ENCODE measurements at places on chromosomes 12 and 14. TPM values are rescaled to one million over a fixed set of nuclear protein-coding genes. Genes with fewer than 3 reads are reported as not detected.

CLBA1 gene
- total RNA-seq: 9.3 TPM

MSI1 gene
- total RNA-seq: under 0.01 TPM

ZNF641 gene
- total RNA-seq: 10.9 TPM

MGAT4C gene
- total RNA-seq: under 0.01 TPM

TMEM119 gene
- 0.46 TPM for total RNA-seq

PSME1 gene
- total RNA-seq: 122 TPM

KRT75 gene
- total RNA-seq: not detected

PRB2 gene
- total RNA-seq: not detected

NTF3 gene
- total RNA-seq: not detected

HCAR1 gene
- total RNA-seq: 0.73 TPM

DMAC2L gene
- total RNA-seq: 5.5 TPM

ASPG gene
- not detected for total RNA-seq

PTPRQ gene
- not detected for total RNA-seq

PUS1 gene
- 10.5 TPM for total RNA-seq

FOXA1 gene
- total RNA-seq: not detected

CD163L1 gene
- total RNA-seq: not detected

GLS2 gene
- total RNA-seq: not detected

OVCH1 gene
- under 0.01 TPM for total RNA-seq

HOXC5 gene
- not detected for total RNA-seq

FSCB gene
- under 0.01 TPM for total RNA-seq

ATP6V1D gene
- total RNA-seq: 175 TPM

NUAK1 gene
- 1.5 TPM for total RNA-seq

GEMIN2 gene
- 22.0 TPM for total RNA-seq

RNF41 gene
- total RNA-seq: 54.7 TPM

CACNB3 gene
- 6.9 TPM for total RNA-seq

CDCA3 gene
- total RNA-seq: 16.9 TPM

FICD gene
- total RNA-seq: 5.9 TPM

TAMALIN gene
- total RNA-seq: 32.0 TPM

HOXC11 gene
- total RNA-seq: not detected

PPP1R36 gene
- 1.3 TPM for total RNA-seq

TPPP2 gene
- total RNA-seq: not detected

DTX3 gene
- 14.5 TPM for total RNA-seq

LALBA gene
- not detected for total RNA-seq

KRT3 gene
- not detected for total RNA-seq

POMT2 gene
- total RNA-seq: 27.3 TPM

WNT1 gene
- total RNA-seq: not detected

TCL1A gene
- not detected for total RNA-seq

OR6C2 gene
- not detected for total RNA-seq

ARMH4 gene
- total RNA-seq: 0.77 TPM

RHEBL1 gene
- total RNA-seq: 2.5 TPM

ACSM4 gene
- total RNA-seq: not detected

TEDC1 gene
- 9.1 TPM for total RNA-seq

SPX gene
- 1.8 TPM for total RNA-seq

C12orf54 gene
- not detected for total RNA-seq

BICD1 gene
- 52.7 TPM for total RNA-seq

RPL10L gene
- not detected for total RNA-seq

IL26 gene
- total RNA-seq: not detected

GALC gene
- 11.0 TPM for total RNA-seq

OAS1 gene
- total RNA-seq: 121 TPM

KLRC2 gene
- total RNA-seq: 0.31 TPM

CIT gene
- 135 TPM for total RNA-seq

RAPGEF3 gene
- total RNA-seq: not detected

SEC23A gene
- total RNA-seq: 119 TPM

COX8C gene
- not detected for total RNA-seq
